ENCODE measurements at places on chromosomes 4 and X.
A peak's percentile ranks its signal among the peaks of the same experiment; 100 is the strongest.

DNA sequence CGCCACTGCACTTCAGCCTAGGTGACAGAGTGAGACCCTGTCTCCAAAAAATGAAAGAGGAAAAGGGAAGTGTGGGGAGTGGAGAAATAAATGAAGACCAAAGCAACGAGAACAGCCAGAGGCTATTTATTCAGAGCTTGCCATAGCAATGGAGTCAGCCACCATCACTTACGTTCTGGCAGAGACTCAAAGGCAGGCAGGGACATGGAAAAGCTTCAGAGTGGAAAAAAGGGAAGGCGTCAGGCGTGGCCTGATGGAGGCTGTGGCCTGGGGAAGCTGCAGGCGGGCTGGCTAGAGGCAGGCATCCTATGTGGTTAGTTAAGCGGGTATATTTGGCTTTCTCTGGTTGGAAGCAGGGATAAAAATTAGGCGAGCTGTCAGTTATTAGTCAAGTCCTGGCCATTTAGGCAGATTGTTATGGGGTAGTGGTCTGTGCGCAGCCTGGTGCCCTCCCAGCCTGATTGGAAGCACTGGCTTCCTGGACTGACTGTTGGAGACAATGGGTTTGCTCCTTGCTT, 73.3 kb downstream of the DCTD start:
- no peak for DNase-seq

GRCh38 chr4:6461301-6462165, 10.9 kb downstream of the PPP2R2C start:
- no peak for DNase-seq

DNA sequence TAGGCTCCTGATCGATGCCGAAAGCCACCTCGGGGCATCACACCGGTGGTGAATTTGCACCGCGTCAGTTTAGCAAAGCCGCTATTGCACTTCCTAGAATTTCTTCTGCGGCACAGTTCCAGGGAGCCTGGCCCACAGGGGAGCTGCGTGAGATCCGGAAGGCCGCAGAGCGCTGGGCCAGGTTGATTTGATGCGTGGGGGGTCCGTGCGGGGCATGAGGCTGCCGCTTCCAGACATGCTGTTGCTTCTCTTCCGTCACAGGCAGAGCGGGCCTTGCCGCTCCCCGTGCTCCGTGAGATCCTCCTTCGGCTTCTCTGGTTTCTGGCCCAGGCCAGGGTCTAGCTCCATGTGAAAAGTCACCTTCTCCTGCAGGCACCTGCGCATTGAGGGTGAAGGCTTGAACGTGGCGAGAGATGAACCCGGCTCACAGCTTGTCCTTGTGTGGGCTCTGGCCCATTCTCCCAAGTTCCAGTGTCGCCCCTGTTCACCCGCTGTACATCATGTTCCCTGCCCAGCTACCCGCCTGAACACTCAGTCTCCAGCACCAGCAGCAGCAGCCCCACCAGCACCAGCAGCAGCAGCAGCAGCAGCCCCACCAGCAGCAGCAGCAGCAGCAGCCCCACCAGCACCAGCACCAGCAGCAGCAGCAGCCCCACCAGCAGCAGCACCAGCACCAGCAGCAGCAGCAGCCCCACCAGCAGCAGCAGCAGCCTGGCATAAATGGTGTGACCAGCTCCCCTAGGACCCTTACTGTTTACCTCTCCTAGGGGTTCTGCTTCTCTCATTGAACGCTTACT, 131.2 kb downstream of the TRIML1 start:
- no peak for DNase-seq

GRCh38 chr4:154186035-154186434, 305.6 kb downstream of the DCHS2 start:
- no peak for DNase-seq

DNA sequence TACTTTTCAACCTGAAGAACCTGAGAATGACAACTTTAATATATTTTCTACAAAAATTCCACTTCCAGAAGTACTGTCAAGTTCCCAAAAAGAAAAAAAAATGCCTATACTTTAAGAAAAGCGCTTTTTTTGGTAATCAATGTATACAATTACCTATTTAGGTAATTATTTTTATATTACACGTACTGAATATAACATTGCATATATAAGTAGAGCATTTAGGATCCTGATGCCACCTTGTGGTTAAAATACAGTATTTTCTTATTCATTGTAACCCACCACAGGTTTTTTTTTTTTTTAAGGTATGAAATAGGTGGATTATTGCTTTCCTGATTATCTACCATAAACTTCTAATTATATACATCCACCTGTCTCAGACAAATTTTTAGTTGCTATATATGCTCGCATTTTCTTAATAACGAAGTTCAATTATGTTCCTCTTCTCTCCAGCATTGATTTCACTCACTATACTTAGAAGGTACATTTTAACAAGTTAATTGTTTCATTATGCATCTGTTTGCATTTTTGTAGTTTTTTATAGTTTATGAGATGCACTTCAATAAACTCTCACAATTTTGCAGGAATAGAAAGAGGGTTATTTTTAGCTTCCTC, 5.2 kb downstream of the MAP9 start:
- DNase-seq: no peak

- DNase-seq: no peak
Observed at GRCh38 chr4:11342401-11342800, 86.3 kb downstream of the HS3ST1 start.

DNA sequence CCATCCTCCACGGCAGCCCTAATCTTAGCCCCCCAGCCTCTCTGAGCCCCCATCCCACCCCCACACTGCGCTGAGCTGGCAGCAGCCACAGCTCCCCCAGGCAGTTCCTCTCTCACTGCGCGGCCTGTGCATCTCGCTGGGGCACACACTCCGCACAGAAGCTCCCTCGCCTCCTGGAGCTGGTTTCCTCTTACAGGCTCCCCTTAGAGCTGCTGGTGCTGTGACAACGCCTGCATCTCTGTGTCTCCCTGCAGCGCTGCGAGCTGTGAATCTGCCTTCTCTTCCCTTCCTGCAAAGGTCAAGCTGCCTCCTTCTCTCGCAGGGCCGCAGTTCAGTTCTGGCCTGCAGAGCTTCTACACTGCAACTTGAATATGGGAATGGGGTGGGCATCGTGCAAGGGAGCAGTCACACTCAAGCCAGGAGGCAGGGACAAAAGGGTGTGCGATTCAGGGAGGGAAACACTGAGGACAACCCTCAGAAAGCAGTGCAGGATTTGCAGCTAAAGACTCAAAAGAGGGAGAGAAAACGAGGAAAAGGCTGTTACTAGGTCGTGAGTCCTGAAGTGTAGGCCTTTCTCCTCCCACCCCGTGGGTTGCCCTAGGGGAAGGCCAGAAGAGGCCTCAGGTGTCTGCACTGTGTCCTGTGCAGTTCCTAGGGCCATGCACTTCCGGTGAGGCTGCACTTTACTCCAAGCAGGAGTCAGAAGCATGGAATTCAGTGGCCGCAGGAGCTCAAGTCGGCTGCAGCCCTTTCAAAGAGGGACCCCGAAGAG, 87.0 kb downstream of the BCOR start:
- no peak for DNase-seq

DNA sequence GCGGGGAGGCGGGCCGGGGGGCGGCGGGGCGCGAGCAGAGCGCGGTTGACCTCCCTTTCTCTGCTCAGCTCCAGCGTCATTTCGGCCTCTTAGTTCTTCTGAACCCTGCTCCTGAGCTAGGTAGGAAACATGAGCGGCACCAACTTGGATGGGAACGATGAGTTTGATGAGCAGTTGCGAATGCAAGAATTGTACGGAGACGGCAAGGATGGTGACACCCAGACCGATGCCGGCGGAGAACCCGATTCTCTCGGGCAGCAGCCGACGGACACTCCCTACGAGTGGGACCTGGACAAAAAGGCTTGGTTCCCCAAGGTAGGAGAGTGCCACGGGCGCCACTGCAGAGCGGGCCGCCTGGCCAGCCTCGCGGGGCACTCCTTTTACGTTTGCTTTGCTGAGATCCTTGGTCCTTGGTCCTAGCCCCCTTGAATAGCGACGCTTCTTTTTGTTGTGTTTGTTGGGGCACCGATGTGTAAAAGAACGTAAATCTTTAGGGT, at the start of gene HTATSF1:
TSS of gene HTATSF1 (plus strand) at position 37 of the 497 bp plus-strand sequence. CDS start at position 130, 93 bp downstream.
- peak; percentile 8 for DNase-seq

DNA sequence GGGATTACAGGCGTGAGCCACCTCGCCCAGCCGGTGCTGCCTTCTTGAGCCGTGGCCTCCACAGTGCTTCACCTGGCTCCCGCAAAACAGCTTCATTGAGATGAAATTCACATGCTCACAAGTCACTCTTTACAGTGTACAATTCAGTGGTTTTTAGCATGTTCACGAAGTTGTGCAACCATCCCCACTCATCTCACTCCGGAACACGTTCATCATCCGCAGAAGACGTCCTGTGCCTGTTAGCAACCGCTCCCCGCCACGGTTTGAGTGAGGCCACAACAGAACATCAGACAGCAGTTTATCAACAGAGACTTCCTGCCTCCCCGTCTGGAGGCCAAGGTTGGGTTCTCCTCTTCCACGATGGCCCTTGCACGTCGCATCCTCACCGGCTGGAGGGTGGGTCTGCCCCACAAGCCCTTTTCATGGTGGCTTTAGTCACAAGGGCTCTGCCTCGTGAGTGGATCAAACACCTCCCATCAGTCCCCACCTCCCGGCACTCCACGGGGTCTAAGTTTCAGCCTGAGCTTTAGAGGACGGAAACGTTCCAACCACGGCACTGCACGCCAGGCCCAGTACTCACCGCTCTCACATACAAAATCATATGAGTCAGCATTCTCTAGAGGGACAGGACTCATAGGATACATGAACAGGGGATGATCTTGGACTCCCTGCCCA, 29.6 kb upstream of the SPON2 start:
- DNase-seq: no peak

DNA sequence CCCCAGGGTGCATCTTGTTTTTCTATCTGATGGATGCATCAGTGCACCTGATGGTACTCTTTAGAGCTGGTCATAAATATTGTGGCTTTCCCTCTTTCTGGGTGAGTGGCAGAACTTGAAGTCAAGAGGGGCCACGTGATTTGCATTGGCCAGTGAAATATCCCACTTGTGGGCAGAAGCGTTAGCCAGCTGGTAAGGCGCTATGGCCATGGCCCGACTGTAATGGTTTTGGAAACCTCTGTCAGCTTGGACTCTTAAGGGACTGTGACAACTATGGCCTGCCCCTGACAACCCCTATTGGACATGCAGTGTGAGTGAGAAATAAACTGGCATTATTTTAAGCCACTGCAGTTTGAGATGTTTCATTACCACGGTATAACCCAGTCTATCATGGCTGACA, 72.8 kb downstream of the SEL1L3 start:
- no peak for DNase-seq

GRCh38 chrX:53421772-53422085, 725 bp downstream of the SMC1A start:
- DNase-seq: no peak

- no peak for DNase-seq
Observed at GRCh38 chr4:100113096-100113495, 77.2 kb downstream of the DDIT4L start.

- DNase-seq: no peak
Observed at GRCh38 chr4:118353534-118354030, 779 bp upstream of the PRSS12 start.

GRCh38 chr4:144902614-144903013, 195.4 kb downstream of the ANAPC10 start:
- DNase-seq: no peak

DNA sequence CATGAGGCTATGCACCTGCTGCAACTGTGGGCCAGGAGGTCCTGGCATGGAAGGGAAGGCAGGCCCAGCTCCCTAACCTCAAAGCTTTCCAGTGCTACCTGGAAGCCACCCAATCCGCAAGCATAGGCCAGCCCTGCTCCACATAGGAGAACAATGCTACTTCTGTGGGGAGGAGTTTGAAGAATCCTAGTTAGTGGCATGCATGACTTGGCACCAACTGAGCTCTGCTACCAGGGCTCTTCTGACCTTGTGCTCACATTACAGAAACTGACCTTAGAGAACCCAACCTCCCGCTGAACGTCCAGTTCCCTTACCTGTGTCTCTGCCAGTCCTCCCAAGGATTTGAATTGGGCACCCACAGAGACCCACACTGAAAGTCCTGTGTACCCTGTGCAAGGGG, 58.8 kb downstream of the USP46 start:
- DNase-seq: no peak

DNA sequence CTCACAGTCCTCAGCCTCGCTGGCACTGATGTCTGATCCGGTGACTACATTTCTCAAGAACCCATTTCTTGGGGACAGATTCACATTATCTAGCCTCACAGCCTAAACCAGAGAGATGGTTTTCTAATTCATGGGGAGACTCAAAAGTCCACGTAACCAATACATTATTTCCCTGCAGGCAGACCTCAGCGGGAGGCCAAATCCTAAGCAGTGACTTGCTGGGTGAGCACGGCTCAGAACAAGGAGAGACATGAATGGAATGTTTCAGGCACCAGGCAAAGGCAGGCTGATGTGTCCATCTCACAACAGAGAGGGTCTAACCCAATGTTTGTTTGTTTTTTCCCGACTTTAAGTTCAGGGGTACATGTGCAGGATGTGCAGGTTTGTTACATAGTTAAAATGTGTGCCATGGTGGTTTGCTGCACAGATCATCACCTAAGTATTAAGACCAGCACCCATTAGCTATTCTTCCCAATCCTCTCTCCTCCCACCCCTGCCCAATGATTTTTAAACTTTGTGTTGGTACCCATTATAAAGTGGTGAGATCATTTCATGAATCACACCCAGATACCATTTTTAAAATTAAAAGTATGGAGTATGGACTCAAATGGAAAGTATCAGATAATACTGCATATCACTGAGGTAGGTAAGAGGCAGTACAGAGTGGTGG, 53.3 kb downstream of the SCD5 start:
- no peak for DNase-seq

- DNase-seq: no peak
Observed at GRCh38 chr4:162061214-162061613, 102.6 kb downstream of the FSTL5 start.

DNA sequence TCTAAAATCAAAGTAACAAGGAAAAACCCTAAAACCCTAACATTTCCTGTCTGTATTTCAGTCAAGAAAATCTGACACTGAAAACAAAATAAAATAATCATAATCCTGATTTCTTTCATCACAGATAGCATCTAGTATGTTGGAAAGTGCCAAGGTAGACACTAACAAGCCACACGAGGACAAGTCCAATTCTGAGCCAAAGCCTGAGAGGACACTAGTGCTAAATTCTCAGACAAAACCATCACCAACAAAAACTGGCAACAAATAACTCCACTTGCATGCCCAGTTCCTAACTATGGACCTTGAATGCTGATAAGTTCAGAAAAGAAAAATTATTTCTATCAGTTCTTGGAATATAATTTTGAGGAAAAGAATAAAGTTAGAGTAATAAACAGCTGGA, 113.7 kb downstream of the MANBA start:
- DNase-seq: no peak

DNA sequence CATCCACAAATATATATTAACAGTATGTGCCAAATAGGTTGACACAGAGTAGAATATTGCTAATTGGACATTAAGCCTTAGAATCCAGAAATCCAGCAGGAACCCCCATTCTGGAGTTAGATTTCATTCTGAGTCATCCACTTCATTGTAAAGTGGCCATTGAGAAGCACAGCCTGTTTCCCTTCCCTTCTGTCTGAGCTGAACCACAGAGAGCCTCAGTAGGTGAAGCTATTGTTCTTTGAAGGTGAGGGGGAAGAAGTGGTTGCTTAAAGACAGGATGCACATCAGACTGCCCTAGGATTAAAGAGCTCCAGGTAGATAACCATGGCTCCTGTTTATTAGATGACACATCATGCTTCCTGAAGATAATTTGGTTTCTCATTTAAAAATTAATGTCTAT, 30.6 kb upstream of the MCF2 start:
- DNase-seq: no peak

GRCh38 chr4:72557021-72557420, 12.0 kb downstream of the ADAMTS3 start:
- DNase-seq: no peak

All from HuH-7.5 (cell line).